WTC11 (cell line): ENCODE measurements at places on chromosomes 12 and 14.
A peak's percentile ranks its signal among the peaks of the same experiment; 100 is the strongest.

- no peak for DNase-seq
Measured at GRCh38 chr12:111453071-111453989, 47.6 kb downstream of the SH2B3 start.

- no peak for DNase-seq
Measured at GRCh38 chr12:3326850-3327780, 163.9 kb upstream of the PRMT8 start.

DNA sequence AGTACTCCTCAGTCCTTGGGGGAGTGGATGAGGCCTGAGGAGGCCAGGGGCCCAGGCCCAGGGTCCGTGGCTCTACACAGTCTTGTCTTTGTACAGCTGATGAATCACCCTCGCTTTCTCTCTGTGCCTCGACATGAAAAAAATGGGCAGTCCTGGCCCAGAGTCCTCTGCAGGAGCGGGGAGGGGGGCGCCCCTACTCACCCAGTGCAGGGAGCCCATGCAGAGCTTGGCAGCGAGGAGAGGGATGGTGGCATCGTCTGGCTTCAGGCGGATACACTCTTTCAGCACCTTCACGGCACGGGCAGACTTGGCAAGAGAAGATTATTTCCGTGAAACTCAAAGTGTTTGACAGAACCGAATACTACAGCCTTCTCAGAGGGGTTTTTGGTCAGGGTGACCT lies 159.3 kb downstream of the TTC7B start:
- DNase-seq: no peak

DNA sequence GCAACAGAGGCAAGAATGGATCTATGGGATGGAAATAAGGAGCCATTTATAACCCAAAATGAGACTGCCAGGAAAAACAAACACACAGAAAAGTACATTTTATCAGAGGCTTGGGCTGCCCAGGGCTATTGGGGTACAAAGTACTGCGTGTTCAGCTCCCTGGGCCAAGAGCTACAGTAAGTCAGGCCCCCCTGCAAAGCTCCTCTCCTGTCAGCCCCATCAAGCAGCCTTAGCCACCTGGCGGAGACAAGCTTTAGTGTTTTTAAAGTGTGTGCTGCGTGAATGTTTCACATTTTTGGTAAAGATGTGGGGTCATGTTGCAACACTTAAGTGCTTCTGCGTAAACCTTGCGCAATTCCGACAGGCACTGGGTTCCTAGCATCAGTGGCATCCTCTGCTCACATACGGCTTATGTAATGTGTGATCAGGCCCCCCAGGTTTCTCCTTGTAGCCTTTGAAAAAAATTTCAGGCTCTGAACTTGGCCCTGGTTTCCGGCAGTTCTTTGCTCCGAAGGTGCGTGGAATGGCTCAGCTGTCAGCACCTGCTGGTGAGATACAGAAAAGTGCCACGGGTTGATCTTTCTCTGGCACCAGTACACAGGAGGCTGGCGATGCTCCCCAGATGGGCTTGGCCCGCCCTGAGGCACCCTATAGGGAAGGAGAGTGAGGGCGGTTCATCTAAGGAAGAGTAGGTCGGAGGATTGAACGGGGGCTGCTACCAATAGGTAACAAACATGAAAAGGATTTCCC lies 198.7 kb upstream of the EEA1 start:
- DNase-seq: peak; percentile 22

DNA sequence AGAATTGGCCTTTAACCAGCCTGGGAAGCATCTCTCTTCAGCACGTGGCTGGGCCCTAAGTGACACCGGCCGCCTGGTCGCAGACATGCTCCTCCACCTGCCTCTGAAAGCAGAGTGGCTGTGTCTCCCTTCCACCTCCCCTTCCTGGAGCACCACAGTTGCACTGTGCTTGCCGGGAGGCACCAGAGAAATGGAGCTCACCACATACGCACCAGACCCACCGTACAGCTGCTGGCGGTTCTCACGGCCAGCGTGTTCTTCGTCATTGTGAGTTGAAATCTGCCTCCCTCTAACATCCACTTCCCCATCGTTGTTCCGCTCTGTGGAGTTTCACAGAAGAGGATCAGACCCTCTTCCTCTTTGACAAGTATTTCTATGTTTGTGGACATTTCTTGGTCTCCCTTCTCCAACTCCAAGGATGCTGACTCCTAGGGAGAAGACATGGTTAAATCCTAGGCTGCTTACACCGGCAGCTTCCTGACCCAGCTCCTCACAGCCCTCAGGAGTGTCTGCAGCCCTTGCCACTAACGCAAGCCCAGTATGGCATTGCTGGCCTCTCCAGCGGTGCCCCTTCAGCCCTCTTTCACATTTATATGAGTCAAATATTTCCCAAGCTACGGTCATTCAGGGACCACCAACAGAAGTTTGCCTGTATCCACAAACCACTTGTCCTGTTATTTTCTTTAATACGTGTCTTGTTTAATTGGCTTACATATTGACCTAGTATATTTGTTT lies 11.5 kb upstream of the KRT5 start:
- no peak for DNase-seq

DNA sequence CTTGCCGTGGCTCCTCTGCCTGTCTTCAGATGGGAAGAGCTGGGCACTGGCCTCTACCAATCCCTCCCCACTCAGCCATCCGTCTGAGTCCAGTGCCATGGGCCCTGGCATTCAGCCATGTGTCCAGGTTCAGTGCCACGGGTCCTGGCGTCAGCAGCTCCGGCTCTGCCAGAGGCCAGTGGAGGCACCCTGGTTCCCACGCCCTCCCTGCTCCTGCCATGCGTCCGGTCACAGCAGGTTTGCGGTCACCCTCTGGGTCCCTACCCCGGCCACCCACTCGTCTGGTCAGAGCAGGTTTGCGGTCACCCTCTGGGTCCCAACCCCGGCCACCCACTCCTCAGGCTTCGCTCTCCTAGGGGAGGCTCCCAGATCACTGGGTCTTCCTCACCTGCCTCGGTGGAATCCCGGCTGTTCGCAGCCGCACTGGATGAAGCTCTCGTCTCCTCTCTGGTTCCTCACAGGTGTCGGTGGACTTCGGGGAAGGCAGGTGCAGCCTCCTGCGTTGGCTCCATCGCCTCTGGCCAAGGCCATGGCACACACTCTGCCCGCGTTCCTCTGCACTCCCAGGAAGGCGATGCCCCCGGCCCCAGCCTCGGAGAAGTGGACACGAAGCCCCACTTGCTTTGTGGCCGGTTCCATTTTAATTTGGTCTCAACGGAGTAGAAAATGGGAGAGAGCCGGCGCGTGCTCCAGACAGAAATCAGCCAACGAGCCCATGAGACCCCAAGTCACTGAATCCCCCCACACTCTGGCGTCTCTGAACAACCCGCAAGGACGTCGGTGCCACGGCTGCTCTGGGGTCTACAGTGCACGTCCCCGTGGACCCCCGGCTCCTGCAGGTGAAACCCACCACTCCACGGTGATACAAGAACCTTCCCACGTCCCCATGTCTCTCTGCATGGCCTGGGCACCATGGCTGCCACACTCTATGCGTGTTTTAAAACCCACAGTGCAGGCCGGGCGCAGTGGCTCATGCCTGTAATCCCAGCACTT lies 47.8 kb upstream of the FBRSL1 start:
- DNase-seq: no peak

GRCh38 chr12:62724947-62725451 lies 210.0 kb downstream of the PPM1H start:
- DNase-seq: peak; percentile 32

- no peak for DNase-seq
Measured at GRCh38 chr12:114958538-114958937, 274.6 kb upstream of the TBX3 start.
